ENCODE measurements at places on chromosomes 2 and 18.
A peak's percentile ranks its signal among the peaks of the same experiment; 100 is the strongest.

- no peak for DNase-seq
These were observed 9.1 kb downstream of the SMAD7 start for GRCh38 chr18:48941672-48942071.

DNA sequence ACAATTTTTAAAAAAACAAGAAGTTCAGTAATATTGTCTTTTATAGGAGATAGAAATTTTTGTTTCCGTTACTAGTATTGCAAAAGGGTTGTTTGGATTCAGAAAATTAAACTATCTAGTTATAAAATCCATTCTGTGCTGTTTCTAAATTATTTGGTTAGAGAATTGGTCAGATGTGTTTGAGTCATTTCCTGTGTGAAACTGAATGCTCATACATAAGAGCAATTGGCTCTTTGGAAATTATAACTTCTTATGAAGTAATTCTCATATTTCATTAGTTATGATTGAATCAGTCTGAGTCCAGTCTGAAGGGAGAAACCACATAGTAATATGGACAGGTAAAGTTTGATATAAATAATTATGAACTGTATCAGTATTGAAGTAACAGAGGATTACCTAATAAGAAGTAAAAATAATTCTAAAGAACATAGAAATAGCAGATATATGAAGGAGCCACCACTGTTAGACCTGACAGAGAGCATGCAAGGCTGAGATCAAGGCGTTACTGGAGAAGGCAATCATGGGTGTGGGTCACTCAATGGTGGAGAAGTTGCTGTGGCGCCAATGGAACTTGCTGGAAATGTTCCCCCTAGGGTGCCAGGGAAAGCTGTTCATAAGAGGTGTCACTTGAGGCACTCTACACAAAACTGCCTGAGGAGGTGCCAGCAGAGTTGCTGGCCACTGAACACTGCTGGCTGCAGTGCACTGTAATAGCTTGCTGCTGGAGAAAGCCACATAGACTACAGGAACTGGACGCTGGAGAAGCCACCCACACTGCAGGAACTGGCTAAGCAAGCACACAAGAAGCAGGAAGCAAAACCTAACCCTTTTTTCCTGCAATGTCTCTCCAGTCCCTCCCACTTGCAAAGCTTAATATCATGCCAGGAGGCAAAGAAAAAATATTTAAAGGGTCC lies 18.0 kb upstream of the FAP start:
- no peak for DNase-seq

DNA sequence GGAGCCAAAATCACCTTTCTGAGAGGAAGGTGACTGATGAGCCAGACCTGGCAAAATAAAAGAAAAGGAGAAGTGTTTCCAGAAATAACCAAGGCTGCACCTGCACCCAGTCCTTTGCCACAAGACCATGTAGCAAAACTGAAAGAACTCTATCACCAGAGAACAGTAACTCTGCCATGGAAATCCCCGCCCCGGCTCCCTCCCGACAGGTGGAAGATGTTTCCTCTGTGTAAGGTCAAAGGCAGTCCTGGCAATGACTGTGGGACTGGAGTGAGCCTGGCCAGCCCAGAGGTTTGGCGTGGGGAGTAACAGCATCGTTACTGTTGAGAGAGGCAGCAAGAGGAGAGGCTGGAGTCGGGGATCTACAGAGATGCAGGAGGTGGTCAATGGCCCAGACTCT lies 42.3 kb downstream of the SPRED2 start:
- no peak for DNase-seq

GRCh38 chr18:28689588-28689987 lies 512.7 kb upstream of the CDH2 start:
- no peak for DNase-seq

DNA sequence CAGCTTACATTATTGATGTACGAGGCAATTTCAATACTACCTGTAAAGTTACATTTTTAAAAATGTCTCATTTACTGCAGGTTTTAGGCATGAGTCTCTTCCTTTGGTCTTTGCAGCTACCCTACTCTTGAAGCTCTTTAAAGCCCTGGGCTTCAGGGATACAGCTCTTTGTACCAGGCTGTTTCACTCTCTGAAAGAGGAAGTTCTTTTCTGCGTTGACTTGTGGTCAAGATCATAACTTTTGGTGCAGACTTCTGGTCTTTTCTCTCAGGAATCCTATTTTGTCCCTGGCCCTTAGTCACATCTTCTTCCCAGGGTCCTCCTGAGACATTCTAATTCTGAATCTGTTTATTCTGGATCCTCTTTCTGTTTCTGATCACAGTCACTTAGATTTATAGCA lies 16.6 kb upstream of the HRH4 start:
- no peak for DNase-seq

DNA sequence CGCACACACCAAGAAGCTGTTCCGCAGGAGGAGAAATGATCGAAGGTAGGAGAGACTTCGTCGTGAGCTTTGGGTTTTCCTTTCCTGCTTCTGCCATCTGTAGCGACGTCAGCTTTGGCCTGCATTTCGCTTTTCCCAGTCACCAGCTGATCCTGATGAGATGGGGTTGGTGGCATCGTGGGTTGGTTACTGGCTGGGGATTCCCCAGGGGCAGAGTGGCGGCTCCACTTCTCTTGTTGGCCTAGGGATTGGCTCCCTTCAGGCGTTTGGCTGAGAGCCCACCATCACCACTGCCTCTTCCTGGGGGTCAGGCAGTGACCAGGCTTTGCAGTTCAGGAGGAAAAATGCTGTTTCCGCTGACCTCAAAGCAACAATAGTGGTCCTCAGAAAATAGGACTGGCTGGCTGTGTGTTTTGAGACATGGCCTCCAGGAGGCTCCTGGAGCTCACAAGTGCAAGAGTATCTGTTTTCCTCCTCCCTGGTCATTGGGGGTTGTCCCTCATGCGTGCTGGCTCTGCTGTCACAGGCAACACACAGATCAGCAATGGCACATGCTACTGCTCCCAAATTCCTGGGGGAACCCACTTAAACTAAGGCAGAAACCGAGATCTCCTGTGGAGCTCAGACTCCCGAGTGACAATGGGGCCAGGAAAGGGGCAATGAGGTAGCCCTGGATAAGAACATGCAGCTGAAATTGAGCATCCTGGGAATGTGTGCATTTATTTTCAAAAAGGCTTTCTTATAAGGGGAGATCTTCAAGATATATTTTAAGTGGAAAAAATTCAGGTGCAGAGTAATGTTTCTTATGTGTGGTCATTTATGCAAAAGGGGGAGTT lies 173.0 kb downstream of the CTIF start:
- no peak for DNase-seq

GRCh38 chr2:206989311-206989710 lies 50.0 kb downstream of the CPO start:
- no peak for DNase-seq

DNA sequence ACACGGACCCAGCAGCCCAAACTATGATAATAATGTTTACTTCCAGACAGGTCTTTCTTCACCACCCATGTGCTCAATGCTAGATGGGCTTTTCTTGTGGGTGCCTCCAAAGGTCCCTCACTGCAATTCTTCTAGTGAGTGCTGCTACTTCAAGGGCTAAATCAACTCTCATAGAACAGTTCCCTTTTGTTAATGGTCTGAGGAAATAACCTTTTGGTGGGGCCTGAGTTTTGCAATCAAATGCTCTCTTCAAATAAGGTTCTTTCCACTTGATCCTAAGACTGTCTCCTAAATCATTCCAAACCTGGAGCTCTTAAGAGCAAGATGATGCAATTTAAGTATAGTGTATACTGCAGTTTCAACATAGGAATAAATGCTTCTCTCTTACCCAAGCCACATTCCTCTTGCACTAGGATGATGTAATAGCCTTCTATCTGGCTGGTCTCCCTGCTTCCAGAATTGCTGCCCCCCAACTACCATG lies 6.0 kb downstream of the NEMP2 start:
- no peak for DNase-seq

DNA sequence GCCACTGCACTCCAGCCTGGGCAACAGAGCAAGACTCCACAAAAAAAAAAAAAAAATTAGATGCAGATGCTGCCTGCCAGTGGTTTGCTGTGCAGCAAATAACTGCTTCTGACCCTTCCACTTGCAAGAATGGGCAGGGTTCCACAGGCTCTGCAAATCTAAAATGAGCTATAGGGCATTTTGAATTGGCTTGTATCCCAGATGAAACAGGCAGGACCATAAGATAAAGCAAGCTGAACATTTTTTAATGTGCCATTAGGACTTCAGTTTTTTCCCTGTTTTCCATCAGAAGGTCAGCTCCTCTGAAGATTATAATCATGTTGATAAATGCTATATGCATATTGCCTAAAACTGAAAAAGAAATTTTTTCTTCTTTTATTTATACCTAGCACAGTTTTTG lies 15.7 kb upstream of the FZD7 start:
- no peak for DNase-seq

- DNase-seq: no peak
These were observed 398 bp downstream of the CRYBA2 start for GRCh38 chr2:218992703-218993344.

DNA sequence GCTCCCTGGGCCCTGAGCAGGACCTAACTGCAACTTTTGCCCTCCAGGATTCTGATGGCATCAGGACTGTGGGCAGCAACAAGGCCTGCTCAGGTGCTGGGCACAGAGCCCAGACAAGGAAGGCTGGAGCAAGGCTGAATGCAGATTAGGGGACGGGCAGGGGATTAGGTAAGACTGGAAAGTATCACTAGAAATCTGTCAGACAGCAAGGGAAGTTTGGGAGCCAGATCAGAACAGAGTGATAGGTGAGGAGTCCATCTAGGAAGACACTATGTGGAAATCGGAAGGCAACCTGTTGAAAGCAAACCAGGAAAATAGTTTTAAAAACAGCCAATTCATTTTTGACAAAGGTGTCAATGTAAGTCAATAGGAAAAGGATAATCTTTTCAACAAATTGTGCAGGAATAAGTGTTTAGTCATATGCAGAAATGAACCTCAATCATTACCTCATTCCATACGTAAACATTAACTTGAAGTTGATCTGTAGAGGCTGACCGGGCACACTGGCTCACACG lies 56.4 kb upstream of the STPG4 start:
- DNase-seq: no peak

DNA sequence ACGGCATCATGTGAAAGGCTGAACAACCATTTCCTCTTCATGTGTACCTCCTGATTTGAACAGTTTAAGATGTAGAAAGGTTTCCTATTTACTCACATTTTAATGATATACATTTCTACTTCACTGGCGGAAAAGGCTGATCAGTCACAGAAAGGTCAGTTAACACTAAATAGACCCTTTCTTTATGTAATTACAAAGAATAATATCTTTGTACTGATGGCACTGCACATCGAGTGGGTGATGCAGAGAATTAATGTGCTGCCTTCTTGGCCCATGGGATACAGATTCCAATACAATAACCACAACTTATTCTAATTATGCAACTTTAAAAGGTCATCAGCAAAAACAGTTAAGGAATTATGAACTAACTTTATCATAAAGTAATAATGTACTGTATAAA lies 328.5 kb upstream of the KLHL14 start:
- DNase-seq: no peak

DNA sequence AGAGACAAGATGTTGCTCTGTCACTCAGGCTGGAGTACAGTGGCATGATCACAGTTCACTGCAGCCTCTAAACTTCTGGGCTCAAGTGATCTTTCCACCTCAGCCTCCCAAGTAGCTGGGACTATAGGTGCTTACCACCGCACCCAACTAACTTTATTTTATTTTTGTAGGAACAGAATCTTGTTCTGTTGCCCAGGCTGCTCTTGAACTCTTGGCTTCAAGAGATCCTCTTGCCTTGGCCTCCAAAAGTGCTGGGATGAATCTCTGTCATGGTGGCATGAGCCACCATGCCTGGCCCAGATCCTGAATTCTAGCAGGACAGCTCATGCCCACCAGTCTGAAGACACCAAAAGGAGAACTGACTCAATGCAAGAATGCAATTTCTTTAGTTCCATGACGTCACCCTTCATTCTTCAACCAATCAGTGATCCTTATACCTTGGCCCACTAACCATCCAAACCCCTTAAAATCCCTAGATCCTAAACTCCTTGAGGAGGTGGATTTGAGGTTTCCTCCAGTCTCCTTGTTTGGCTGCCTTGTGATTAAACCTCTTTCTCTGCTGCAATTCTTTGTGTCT lies 25.6 kb upstream of the CXXC1 start:
- DNase-seq: no peak

GRCh38 chr2:46269001-46269400 lies 28.2 kb upstream of the EPAS1 start:
- DNase-seq: no peak

DNA sequence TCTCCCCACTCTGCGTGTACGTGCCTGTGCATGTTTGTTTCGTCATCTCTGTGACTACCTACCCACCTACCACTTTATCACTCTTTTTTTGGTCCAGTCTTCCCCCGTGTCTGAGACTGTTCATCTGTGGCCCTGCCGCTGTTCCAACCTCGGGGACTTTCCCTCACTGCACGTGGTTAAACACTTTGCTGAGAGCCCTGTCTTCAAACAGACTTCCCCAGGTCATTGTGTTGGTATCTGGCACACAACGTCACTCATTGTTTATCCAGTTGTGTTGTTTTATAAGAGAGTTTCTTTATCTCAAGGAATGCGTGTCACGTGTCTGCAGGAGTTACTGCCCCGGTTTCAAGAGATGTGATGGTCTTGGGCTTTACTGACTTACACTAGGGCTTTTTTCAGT lies 262.0 kb upstream of the RASGRP3 start:
- DNase-seq: no peak

DNA sequence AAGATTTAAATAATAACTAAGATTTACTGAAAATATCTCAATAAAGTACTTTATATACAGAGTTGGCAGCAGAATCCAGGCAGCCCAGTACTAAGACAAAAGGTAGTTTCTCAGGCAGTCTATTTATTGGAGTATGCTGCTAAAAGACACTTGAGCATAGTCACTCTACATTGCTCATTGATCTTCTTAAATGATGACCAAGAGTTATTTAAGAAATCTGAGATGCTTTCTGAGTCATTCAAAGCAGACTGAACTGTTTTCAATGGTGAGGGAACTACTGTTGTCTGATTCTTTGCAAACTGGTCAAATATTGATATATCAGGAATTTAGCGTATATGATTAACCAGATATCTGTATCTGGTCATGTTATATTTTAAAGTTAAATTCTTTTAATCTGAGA lies 133.6 kb downstream of the PHLPP1 start:
- DNase-seq: no peak

DNA sequence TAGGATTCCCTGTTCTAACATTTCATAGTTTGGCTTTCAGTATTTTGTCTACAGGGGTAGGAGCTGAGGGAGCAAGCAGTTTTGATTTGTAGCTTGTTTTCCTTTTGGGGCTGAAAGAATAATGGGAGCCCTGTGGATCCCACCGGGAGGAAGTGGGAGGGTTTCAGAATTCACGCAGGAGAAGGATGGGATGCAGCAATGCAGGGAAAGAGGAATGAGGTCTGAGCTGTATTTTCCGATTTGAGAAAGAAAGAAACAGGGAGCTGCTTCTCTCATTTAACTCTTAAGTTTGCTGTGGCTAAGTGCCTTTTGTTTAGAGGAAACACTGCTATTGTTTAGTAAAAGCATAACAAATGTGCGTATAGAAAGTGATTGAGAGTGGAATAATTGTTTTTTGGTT lies 141.0 kb downstream of the ADCYAP1 start:
- no peak for DNase-seq

- DNase-seq: no peak
These were observed 38.0 kb downstream of the STEAP3 start for GRCh38 chr2:119261493-119262225.

- DNase-seq: no peak
These were observed 101.8 kb upstream of the MYO3B start for GRCh38 chr2:170076189-170076588.

GRCh38 chr2:205925373-205926337 lies 160.3 kb downstream of the INO80D start:
- peak; percentile 41 for DNase-seq

GRCh38 chr2:145253492-145253891 lies 733.6 kb upstream of the ZEB2 start:
- DNase-seq: no peak

Data from activated effector memory CD4-positive, alpha-beta T cell treated with Interleukin-2 at 50 U/mL for 16 hours (primary cell).